CD4-positive, alpha-beta T cell treated with Interleukin-15 for 4 hours (primary cell): ENCODE measurements at places on chromosomes 12 and 14.
A peak's percentile ranks its signal among the peaks of the same experiment; 100 is the strongest.

DNA sequence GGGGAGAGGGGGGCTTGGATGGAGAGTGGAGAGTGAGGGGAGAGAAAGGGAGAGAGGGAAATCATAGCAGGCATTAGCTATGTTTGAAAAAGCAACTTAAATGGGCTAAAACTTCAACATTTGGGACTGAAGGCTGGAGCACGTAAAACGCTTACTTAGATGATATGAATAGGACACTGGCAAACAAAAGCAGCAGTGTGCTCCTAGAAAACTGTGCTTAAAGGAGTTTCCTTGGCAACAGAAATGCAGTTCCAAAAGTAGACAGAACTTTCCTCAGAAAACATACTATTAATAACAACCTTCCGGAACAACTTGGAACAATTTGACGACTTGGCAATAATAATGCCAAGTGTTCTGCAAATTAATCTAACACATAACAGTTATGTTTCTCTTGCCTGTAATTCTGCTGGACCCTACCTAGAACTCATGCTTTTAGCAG, 235.5 kb upstream of the NPAS3 start:
- no peak for DNase-seq

DNA sequence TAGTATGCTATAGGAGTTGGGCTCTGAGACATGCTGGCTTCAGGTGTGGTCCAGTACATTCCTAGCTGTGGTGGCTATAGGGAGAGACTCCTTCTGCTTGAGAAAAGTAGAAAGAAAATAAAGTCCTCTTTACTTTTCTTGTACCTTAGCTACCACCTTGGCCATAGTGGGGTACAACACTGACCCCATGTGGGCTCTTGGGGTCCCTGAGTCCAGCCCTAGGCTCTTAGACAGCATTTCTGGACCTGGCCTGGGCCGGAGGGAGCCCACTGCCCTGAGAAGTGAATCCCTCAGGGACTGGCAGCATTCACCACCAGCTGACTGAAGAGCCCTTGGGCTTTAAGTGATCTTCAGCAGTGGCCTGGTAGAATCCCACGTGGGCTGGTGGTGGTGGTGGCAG, 143.1 kb downstream of the SYT10 start:
- no peak for DNase-seq

DNA sequence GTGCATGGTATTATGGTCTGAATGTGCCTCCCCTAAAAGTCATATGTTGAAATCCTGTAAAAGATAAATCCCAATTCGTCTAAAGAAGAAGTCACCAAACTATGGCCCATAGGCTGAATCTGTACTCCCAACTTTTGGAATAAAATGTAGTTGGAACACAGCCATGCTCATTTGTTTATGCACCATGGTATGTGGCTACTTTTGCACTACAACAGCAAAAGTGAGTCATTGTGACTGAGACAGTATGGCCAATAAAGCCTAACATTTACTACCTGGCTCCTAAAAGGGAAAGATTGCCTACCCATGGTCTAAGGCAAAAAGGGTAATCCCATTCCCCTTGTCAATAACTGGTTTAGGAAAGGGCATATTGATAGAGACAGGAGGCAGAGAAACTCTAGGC, 101.8 kb downstream of the LRIG3 start:
- DNase-seq, result no peak

DNA sequence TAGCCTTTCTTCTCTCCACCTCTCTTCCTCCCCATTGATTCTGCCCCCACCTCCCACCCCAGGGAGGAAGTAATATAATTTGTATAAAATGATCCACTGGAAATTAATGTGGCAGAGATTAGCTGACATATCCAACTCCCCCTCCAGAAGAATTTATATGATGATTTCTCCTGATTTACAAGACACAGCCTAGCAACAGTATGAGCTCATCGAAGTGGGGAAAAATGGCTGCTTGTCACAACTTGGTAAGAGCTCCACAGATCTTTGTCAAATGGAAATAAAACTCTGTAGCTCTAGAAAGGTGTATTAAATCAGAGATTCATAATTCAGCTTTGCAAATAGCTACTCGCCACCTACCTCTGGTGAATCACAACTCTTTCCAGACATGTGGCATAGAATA, 195.7 kb downstream of the NOVA1 start:
- DNase-seq, result no peak

DNA sequence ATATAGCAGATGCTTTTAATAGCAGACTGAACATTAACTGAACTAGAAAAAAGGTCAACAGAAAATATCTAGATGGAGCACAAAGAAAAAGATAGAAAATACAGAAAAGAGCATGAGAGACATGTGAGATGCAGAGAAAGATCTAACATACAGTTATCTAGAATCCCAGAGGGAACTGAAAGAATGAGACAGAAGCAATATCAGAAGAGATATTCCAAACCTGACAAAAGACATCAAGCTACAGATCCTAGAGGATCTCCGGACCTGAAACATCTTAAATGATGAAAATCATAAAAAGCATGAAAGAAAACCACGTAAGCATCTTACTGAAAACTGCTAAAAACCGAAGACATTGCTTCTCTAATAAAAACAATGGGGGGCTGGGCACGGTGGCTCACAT, 75.0 kb downstream of the NUMB start:
- no peak for DNase-seq

- peak; percentile 17 for DNase-seq
Measured at GRCh38 chr12:112381406-112381882, 787 bp downstream of the HECTD4 start.

DNA sequence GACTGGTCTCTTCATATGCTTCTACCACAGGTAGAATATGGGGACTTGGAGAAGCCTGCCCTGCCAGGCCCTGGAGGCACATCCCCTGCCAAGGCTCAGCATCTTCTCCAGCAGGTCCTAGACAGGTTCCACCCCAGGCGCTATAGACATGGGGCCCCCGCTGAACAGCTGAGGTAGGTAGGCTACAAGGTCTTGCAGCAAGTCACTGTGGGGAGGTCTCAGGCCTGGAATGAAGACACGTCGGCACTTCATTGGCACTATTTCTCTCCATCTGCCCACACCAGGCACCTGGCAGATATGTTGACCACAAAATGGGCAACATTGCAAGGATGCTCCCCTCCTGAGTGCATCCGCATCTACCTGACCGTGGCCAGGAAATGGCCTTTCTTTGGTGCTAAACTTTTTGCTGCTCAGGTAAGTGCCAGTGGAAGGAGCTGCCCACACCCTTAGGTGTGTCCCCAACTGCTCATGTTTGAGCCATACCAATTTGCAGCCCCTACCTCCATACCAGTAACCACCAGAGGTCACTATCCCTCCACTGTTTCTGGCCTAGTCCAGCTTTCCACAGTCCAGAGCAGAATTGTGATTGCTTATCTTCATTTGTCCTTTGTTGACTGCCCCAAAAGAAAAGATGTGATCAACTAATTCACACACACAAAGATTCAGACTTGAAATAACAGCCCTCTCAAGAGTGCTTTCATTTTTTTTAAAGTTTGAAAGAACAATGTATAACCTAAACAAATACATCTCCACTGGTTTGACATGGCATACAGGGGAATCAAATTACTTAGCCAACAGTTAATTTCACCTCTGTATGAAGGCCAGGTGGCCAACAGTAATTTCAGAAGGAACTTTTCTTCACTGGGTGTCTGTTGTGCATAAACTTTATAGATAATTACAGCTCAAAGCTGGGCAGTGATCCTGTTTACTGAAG, 16.1 kb downstream of the PIGH start:
- DNase-seq, result peak; percentile 39

DNA sequence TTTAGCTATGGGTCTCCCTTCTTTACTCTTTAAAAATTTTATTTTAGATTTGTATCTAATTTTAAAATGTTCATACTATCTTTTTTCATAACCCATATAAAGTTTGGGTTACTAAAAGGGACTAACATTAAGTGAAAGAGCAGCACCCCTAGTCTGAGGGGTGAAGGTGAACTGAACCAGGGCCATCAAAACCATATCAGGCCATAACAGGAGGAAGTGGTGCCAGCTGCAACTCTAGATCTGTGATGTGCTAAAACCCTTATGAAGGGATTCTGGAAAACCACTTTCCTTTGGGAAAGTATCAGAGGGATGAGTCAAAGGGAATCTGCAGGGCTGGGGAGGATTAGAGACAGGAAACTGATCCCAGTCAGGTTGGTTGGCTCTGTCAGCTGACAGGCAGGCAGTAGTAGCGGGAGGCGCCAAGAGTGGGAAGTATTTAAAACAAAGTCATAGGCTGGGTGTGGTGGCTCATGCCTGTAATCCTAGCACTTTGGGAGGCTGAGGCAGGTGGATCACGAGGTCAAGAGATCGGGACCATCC, 162.5 kb downstream of the PPM1H start:
- no peak for DNase-seq

DNA sequence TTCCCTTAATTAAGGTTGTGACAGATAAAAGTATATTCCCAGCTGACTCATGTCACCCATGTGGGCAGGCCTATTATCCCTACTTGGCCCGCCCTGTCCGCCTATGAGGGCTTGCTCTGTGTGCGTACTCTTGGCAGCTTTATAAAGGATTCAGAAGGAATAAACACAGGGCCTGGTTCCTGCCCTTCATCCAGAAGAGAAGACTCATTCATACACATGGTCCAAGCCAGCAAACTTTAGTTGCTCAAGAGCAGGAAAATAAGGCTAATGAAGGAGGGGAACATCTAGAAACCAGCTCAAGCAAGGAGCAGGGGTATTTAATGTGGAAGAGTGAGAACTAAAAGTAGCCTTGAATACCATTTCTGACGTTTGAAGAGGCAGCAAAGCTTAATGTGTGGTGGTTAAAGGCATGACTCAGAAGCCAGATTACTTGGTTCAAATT, 141.9 kb downstream of the CRADD start:
- DNase-seq, result no peak

DNA sequence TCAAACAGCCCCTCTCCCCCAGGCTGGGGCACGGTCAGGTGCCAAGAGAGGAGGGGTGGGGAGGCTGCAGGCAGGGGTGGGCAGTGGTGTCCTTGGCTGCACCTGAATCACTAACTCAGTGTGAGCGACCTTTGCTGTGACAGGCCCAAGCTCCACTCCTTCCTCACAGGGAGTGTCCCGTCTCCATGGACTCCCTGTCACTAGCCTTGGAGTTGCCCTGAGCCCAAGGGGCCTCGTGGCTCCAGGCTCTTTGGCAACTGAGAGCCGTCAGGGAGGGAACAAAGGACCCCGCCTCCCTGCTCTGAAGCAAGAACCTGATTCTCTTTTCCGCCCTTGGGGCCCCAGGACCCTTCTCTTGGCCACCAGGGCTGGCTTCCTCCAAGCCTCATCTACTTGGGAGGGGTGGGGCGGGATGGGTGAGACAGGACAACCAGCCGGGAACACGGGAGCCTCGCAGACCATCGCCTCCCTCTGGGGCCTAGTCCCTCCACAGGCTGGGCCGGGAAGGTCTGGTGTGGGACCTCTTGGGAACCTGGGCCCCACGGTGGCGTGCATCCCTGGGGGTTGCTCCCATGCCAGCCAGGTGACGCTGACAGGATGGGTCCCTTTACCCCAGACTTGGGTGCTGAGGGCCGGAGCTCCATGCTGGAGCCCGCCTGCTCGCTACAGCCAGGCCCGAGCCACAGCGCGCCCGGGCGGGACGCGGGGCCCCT, 935 bp upstream of the ADSS1 start:
- no peak for DNase-seq

- DNase-seq, result no peak
Measured at GRCh38 chr12:46457958-46458357, 85.4 kb upstream of the SLC38A2 start.

DNA sequence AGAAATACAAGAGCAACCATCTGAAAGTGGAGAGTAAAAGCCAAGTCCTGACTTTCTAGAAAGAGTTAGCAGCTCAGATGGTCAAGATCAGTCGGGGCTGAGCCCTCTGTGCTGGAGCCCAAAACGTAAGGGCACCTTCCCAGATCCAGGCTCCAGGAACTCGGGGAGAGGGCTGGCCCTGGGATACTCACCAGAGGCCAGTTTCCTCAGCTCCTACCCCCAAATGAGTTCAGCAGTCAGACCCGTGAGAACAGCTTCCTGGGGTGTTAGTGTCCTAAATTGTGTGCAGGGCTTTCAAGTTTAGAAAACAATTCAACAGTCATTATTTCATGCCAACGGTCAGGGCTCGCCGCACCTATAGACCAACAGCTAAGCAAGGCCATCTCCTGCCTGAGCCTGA, 147.6 kb upstream of the FKBP4 start:
- DNase-seq, result no peak

- no peak for DNase-seq
Measured at GRCh38 chr12:75581515-75581914, 70.1 kb upstream of the KRR1 start.

GRCh38 chr12:23847857-23848256, 101.6 kb downstream of the SOX5 start:
- no peak for DNase-seq

DNA sequence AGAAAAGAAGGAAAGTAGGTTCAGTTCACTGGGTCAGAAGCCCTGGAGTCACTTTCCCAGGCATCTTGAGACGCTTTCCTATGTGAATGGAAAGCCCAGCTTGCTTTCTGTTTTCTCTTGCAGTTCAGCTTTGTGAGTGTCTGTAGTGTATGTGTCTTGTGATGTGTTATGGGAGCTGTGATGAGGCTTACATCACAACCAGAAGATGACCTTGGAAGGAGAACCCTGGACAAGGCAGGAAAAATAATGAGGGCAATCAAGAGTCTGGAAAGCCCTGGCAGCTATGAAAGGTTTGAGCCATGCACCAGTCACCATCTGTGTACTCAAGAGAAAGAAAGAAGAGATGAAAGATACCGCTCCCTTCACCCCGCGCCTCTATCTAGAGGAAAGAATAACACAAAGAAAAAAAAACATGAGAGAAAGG, 35.2 kb upstream of the PTGR2 start:
- DNase-seq, result no peak

DNA sequence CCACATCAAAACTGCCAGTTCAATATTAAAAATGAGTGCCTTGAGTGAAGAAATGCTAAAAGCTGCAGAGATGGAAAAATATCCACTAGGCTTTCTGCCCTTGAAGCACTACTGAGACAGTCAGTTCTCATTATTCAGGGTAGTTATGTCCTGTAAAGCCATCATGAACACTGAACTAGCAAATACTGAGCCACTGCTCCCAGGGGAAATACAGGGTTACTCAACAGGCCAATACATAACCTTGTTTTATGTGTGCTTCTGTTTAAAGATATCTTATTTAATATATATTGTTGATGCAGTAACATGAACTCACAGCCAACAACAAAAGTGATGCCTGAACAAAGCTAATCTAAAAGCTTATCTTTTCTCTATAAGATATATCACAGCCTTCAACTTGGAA, 3.3 kb downstream of the RAD52 start:
- DNase-seq, result no peak

- no peak for DNase-seq
Measured at GRCh38 chr12:13171921-13172859, 24.3 kb upstream of the EMP1 start.

- no peak for DNase-seq
Measured at GRCh38 chr12:19529951-19530636, 90.8 kb downstream of the AEBP2 start.
